ENCODE measurements at places on chromosomes 6 and 20.

DNA sequence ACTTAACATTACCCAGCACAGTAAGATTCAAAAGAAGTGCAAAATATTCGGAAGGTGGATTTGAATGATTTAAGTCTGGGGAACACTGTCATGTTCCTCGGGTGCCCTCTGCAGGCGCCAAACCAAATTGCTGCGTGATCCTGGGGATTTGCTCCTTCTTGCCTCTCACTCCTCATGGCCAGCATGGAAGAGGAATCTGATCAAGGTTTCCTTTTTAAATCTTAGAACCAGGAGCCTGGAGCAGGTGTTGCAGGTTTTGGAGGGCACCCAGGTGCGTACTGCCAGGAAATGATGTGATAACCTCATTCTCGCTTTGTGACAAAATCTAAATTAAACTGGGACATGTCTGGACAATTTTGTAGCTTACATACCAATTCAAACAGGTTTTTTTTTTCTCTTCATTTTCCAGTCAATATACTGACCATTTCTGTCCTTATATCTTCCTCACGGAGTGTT lies 8.1 kb upstream of the PFDN4 start:
- peak; percentile 86 for DNase-seq

GRCh38 chr6:47047479-47048407 lies 5.6 kb upstream of the ADGRF1 start:
- peak; percentile 85 for DNase-seq

DNA sequence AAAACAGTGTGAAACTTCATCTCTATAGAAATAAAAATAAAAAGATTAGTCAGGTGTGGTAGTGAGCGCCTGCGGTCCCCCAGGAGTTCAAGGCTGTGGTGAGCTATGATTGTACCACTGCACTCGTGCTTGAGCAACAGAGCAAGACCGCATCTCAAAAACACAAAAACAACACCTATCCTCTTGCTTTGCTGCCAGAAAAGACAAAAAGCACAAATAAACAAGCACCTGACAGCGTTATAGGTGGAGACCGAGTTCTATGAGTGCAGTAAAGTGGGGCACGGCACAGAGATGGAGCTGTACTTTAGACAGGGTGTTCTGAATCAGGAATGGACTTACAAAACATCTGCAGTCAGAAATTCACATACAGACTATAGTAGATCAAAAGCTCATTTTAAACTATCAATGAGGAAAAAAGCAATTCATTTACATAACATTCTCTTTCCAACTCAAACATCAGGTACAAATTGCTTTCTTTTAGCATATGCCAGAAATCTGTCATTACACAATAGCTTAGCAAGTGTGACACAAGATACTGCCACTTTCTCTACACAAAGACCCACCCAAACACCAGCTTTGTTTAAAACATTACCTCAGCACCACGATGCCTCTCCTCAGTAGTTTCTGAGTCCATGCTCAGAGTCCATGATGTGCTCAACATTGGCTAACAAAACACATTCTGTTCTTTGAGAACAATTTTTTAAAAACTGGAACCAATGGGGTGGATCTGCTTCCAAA lies 10.1 kb downstream of the EZR start:
- no peak for DNase-seq

GRCh38 chr6:52245425-52245824 lies 1.1 kb upstream of the IL17F start:
- DNase-seq = no peak

DNA sequence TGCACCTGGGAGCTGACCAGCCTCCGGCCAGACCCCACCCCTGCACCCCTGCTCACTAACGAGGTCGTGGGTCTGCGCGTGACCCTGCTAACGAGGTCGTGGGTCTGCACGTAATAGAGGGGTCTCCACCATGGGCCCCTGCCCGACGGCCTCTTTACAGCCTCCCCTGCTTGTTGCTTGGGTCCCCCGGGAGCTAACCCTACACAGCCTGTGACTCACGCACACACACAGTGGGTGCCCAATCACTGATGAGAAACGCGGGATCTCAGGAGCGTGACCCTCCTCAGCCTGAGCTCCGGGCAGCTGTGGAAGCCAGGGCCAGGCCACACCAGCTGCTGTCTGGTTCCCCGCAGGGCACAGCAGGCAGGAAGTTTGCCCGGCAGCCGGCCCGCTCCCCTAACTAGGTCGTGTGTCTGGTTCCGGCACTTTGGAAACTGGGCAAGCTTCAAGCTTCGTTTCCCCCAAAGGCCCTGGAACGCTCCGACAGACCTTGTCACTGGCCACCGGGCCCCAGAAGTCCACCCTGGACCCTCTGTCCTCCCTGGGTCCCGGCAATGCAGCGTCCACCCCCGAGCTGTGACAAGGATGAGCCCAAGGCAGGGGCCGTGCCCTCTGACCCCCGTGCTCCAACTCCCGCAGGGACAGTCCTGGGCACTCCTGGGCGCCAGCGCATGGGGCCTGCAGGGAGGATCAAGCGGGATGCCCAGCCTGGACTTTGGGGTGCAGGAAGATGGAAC lies 767 bp downstream of the PTK6 start:
- peak; percentile 30 for DNase-seq

GRCh38 chr6:146341493-146342230 lies 202.0 kb upstream of the RAB32 start:
- no peak for DNase-seq

GRCh38 chr20:62515280-62515679 lies 39.5 kb upstream of the GATA5 start:
- no peak for DNase-seq

GRCh38 chr6:7418238-7418905 lies 28.8 kb downstream of the RIOK1 start:
- no peak for DNase-seq

- no peak for DNase-seq
Observed at GRCh38 chr20:57481281-57481711, 43.6 kb downstream of the CTCFL start.

DNA sequence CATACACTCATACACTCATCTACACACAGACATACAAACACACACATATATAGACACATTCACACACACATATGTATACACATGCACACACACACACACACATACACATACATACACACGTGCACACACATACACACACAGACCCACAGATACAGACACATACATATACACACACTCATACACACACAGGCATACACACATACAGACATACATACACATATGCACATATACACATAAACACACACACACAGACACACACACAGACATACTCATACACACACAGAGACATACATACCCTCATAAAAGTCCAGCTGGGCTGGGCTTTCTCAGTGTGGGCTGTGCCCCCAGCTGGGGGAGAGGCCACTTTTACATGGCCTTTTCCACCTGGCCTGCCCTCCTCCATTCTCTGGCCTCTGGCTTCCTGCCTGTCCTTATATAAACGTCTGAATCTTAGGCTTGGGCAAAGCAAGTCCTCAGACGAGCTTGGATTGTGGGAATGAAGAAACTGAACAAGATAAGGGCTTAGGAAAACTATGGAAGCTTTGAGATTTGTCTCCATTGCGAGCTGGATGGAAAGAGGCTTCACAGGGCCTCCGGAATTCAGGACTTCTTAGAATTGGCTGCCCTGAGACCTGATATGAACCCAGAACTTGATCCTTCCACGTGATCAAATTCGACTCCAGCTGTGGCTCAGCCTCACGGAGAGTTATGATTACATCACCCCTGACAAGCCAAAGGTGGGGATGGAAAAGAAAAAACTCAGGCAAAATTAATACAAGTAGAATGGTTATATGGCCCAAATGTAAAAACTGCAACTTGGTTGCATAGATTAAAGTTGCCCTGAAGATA lies 22.5 kb upstream of the CST3 start:
- DNase-seq = peak; percentile 57

- DNase-seq = peak; percentile 51
Observed at GRCh38 chr6:48151142-48151541, 40.1 kb upstream of the PTCHD4 start.

- DNase-seq = peak; percentile 51
Observed at GRCh38 chr6:127148511-127148910, 30.0 kb downstream of the RSPO3 start.

Data from fibroblast of pulmonary artery (primary cell).